ENCODE measurements at places on chromosomes 12 and 14.

DNA sequence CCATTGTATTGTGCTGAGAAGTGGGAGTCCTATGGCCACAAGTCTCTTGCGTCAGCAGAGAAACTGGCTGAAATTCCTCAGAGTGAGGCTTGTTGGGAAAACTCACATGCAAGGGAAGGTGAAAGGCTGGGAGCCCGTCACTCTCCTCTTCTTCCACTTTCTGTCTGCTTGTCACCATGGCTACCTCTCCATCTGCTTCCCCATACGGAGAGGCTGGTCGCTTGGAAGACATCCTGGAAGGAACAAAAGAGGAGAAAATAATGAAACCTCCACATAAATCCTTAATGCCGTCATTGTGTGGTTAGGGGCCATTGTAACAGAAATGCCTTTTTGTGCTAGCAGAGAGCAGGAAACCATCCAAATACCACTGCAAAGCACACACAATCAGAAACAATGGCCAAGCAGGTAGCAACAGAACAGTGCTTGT is 53.7 kb downstream of the SOX5 start:
- DNase-seq: no peak

DNA sequence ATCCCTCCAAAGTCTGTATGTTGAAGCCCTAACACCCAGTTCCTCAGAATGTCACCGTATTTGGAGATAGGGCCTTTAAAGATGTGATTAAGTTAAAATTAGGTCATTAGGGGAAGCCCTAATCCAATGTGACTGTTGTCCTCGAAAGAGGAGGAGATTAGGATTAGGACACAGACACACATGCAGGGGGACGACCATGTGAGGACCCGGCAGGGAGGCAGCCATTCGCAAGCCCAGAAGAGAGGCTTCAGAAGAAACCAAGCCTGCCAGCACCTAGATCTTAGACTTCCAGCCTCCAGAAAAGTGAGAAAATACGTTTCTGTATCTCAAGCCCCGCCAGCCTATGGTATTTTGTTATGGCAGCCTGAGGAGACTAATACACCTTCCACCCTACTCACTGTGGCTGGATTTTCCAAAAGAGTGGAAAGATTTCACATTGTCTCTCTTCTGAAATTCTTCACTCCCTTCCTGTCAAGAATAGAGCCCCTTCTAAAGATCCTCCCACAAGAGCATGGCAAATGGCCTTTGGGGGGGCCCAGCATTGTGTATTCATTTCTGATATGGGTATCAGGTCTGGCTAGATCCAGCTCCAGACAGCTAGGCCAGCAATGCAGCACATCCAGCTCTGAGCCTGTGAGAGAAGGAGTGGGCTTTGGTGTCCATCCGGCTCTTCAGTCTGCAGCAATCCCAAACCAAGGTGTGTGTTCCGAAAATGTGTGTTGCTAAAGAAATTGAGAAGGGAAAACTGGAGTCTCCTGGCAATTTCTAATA is 15.4 kb upstream of the UBC start:
- no peak for DNase-seq

GRCh38 chr12:27814851-27815591 is 35.0 kb upstream of the MANSC4 start:
- DNase-seq: no peak

DNA sequence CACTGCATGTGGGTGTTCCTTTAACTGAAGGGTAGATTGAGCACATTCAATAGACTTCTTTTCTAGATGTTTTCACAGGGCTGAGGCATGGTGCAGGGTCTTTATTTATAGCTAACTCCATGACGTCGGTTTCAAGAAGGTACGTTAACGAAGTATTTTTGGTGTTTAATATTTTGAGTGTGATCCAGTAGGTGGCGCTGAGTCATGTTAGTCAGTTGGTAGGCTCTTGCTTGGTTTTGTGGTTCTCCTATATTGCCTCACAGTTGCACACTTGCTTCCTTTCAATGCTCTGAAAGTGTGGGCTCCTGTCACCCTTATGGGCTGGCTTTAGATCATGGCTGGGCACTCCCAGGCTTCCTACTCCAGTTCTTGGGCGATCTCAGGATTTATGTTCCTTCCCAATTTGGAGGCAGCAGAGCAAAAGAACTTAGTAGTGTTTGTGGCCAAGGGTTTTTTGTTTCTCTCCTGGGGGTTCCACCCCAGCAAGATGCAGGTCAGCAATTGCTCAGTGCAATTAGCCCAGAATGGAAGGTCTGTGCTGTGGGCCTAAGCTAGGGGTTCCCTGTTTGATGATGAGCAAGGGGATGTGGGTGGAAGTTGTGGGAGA is 471.6 kb upstream of the FOXG1 start:
- no peak for DNase-seq

- no peak for DNase-seq
Observed at GRCh38 chr12:38142974-38143373, 173.6 kb upstream of the ALG10B start.

DNA sequence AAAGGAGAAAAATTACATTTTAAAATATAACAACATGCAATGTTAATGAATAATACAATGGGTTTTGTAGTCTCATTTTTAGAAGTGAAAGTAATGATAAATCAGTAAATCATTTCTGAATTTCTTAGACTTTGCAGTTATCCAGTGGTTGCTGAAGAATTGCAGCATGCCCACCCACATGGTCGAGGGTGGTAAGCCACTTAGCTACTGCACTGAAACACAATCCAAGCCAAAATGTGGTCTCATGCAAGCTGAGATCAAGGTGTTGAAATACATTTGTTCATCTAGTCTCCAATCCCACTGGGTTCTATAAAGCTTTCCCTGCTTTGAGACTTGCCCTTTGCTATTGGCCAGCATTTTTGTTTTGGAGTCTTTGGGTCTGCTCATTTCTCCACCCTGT is 247.9 kb downstream of the NELL2 start:
- no peak for DNase-seq

GRCh38 chr14:99891900-99892299 is 98.7 kb downstream of the EML1 start:
- DNase-seq: no peak

GRCh38 chr14:69046476-69046860 is 67.4 kb upstream of the ACTN1 start:
- no peak for DNase-seq

- DNase-seq: no peak
Observed at GRCh38 chr12:65694130-65694529, 130.2 kb upstream of the HMGA2 start.

GRCh38 chr12:126518596-126519200 is 1453.5 kb downstream of the AACS start:
- DNase-seq: peak; percentile 34

DNA sequence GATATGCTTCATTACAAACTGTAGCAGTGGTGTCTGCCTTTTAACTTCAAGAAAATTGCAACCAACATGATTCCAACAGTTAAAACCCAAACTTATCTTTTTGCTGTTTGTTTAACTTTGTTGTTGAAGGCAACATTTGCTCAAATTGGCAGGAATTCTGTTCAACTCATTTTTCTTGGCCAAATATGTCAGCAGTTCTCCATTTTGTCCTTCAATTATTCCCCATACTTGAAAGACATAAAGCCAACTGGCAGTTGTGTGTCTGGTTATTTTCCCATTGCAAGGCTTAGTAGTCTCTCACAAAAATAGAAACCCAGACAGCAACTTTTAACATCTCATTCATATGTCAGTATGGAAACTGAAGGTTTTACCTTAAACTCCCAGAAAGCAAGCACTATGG is 146.3 kb downstream of the LRIG3 start:
- DNase-seq: no peak

- no peak for DNase-seq
Observed at GRCh38 chr14:83017296-83017695, 1483.6 kb upstream of the SEL1L start.

DNA sequence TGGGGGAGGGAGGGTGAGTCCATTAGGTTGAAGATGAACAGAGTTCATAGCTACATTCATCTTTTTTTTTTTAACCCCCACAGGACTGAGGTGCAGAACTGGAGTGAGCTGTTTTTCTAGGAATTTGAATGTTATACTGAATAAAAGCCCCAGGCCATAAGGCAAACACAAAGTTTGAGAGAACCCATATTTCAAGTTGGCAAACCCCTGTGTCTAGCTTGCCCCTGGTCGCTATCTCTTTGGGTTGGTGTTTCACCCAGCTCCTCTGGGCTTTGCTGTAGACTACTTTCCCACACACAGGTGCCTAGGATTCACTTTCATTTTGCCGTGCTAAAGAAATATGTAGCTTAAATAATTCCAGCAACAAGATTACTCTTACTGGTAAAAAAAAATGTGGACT is 5.2 kb upstream of the LMO3 start:
- no peak for DNase-seq

DNA sequence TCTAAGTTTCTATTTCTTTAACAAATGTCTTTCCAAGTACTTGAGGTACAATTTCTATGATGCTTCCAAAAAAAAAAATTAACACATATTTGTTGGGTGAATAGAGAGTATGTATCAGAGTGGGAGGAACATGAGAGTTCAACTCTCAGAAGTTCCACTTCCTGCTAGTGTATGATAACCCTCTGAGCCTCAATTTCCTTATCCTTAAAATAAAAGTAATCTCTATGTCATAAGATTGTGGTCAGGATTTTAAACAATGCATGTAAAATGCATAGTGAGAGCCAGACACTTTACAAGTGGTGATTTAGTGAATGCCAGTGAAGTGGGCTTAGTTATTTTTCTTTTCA is 270.3 kb upstream of the AMIGO2 start:
- DNase-seq: no peak

DNA sequence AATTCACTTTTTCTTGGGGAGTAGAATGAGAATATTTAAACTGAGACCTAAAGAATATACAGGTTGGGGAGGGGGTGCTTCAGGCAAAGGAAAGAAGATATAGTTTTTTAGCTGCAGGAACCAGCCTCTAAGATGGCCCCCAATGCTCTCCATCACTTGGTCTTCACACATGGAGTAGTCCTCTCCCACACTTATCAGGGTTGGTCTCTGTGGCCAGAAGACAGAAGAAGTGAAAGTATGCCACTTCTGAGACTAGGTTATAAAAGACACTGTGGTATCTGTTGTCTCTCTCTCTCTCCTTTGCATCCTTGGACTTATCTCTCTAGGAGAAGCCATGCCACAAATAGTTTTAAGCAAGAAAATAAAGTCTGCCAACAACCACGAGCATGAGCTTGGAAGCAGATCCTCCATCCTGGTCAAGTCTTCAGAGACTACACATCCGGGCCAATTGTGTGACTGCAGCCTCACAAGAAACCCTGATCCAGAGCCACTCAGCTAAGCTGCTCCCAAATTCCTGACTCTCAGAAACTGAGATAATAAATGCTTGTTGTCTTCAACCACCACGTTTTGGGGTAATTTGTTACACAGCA is 18.0 kb downstream of the PUS7L start:
- DNase-seq: no peak

DNA sequence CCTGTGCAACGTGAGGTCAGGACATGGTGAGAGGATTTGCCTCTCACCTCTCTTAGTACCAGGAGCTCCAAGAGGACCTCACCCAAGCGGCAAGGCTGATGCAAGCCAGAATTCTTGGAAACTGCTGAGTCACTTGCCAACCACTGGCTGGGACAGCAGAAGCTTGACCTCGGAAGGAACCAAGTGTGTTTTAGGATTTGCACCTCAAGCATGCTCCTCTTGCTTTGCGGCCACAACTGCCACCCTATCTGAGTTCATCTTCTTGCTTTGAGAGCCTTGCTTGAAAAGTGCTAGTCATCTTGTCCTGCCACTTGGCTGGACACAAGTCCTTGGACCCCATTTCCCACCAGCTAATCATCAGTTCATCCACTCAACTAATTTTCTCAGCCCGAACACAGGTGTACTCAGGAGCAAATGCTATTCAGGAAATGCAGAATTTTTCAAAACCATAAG is 195.8 kb downstream of the SLC25A21 start:
- DNase-seq: peak; percentile 56

- DNase-seq: no peak
Observed at GRCh38 chr12:26971963-26972362, 33.7 kb downstream of the FGFR1OP2 start.

DNA sequence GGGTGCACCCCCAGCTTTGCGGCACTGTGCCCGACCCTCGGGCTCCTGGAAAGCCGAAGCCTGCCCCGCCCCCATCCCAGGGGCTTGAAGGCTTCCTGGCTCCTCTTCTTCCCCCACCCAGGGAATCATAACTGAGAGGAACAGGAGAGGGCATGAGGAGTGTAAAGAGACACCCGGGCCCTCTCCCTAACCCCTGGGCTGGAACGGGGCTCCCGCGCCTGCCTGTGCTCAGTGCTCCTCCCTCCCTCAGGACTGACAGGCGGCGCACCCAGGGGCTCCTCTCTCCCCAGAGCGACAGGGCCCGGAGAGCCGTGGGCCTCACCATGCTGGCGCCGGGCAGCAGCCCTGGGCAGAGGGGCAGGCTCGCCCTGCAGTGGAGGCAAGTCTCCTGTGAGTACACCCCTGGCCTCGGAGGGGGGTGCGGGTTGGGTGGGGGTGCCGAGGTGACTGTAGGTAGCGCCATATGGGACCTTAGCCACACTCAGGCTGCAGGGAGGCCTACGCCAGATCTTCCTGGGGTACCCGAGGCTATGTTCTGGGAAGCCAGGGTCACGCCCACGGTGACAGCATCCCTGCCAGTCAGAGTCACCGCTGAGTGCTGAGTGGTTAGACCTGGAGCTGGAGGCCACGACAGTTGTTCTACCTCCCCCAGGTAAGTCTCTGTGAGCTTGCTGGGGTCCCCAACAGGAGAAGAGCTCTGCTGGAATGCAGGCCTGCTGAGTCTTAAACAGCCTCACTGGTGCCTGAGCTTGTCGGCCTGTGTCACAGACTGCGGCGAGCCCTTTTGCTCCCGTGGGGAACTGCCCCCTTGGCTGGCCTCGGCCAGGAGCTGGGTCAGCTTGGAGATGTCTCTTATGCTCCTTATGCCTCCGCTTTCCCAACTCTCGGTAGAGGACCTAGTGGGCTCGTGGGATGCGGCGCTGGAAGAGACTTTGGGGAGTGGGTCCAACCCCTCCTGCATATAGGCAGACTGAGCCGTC is 7.8 kb downstream of the LRTM2 start:
- no peak for DNase-seq

- no peak for DNase-seq
Observed at GRCh38 chr14:59484639-59485175, 390 bp downstream of the JKAMP start.

DNA sequence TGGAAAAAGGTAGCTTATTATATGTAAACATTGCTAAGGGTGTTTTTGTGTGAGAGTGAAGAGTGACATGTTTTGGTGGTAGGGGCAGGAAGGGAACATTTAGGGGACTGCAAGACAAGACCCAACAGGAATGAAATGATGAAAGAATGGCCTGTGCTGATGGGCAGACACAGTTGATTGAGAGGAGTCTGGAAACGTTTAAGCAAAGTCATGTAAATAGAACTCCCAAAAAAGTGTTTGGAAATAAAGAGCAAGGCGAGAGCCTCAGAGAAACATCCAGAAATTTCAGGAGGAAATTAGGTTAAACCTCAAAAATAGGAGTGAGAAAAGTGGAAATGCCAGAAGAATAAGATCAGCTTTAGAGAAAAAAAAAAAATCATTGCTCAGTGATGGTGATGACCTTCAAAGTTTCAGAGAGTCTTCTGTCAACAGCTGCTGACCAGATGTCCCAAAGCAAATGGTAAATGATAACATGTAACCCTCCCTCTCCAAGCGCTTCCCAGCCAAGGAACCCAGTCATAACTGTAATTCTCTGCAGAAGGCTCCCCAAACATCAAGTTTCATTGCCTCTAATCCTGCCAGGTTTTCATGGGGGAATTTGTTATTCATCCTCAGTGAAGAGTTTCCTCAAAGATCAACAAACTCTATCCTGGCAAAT is 223.2 kb upstream of the FAR2 start:
- peak; percentile 90 for DNase-seq
